ENCODE measurements at places on chromosomes 5 and 9.

DNA sequence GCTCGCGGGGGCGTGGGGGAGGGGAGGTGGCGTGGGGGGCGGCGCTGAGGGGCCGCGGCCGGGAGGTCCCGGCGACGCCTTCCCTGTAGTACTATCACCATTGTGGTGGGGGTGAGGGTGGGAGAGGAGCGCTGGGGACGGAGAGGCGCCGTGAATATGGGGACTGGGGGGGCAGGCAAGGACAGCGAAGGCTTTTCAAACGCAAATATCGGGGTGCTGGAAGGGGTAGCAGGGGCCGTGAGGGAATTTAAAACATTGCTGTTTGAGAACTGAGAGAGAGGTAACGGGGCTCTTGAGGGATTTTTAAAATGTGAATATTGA, 427 bp downstream of the RBM27 start:
- no peak for DNase-seq

DNA sequence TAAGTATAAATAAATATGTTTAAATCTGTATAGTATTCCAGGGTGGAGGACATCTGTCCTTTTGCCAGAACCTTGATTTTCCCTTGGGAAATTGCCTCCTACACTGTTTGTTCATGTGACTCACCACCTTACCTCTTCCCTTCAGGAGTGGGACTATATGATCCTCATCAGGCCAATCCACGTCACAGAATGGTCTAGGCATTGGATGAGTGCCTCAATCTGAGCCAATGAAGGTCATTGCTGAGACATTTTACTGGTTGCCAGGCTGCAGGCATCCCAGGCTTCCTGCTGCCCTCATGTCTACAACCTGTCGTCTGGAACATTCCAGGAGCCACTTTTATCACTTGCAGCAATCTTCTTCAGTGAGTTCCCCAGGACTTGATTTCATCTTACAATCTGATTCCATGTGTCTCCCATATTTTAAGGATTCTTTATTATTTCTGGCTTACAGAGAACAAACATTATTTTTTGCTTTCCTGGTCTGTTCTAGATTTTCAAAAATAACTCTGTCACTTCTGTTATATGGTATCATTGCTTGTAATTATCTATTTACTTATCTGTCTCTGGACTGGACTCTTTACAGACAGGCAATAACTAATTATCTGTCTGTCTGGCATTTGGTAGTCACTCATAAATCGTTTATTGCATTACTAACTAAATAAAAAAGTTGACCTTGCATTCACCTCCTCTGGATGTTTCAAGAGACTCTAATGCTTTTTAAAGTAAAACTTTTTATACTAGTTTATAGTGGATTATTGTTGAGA, 107.3 kb upstream of the APC start:
- no peak for DNase-seq

- DNase-seq: no peak
These were observed 157.8 kb upstream of the TNC start for GRCh38 chr9:115275753-115276152.

DNA sequence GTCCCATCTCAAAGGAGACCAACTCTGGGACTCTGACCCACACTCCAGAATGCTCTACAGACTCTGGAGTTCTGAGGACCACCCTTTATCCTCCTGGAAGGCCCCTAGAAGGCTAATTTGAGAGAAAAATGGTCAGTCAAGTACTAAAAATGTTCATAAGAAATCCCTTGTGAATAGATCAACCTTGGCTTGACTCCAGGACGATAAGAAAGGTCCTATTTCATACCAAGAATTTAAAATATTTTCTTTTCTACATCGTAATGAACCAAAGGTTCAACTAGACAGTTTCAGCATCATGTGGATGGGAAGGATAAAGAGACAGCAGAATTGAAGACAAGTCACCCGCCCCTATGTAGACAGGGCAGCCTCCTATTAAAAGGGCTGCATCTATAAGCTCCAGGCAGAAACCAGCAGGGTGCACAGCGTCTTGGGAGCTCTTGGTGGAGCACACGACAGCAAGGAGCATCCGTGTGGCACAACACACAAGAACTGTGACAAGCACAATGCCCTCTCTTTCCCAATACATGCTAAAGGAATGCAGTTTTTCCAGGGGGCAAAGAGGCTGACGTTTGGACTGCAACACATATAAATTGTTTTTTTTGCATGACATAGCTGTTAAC, 38.3 kb downstream of the RASEF start:
- no peak for DNase-seq
